ENCODE measurements at places on chromosomes 16 and 17.

- no peak for DNase-seq
These were observed 142.6 kb downstream of the KATNIP start for GRCh38 chr16:27692576-27692975.

DNA sequence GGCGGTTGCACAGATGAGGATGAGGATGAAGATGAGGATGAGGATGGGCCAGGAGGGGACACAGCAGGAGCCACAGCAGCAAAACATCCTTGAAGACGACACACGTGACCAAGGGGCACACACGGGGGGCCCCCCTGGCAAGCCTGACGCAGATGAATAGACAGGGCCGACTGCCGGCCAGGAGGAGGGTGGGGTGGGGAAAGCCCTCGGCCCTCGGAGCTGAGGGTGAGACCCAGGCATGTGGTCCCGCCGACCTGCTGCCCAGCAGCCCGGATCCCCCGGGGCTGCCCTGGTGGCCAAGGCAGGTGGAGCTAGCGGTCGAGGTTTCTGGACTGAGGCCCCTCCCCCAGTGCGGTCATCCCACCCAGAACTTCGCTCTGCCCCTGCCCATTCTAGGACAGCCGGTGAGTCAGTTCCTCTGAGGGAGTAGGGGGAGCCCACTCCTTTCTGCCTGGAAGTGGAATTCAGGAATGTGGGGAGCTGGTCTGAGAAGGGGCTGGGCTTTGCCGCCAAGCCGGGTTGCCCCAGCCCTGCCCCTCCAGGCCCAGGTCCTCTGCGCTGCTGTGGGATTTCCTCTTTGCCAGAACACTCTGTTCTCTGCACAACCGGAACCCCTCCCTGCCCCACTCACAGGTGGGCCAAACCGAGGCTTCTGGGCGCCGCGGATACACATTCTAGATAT, 9.9 kb downstream of the CYGB start:
- no peak for DNase-seq

- no peak for DNase-seq
These were observed 75.5 kb upstream of the TBX2 start for GRCh38 chr17:61323909-61324868.

- no peak for DNase-seq
These were observed 91.4 kb upstream of the DYNLRB2 start for GRCh38 chr16:80449392-80449791.

GRCh38 chr17:2933606-2934005, 129.8 kb downstream of the OR1D5 start:
- no peak for DNase-seq

DNA sequence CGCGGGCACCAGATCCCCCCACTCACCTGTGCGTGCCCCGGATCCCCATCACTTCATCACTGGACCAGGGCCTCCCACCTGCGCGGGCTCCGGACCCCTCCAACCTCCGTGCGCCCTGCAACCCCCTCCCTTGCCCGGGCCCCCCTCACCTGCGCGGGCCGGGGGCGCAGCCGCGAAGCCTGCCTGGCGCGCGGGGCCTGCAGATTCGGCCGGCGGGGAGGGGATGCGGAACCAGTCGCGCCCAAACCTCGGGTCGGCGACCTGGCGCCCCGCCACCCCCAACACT, 202 bp downstream of the CEP131 start:
- DNase-seq, result no peak

DNA sequence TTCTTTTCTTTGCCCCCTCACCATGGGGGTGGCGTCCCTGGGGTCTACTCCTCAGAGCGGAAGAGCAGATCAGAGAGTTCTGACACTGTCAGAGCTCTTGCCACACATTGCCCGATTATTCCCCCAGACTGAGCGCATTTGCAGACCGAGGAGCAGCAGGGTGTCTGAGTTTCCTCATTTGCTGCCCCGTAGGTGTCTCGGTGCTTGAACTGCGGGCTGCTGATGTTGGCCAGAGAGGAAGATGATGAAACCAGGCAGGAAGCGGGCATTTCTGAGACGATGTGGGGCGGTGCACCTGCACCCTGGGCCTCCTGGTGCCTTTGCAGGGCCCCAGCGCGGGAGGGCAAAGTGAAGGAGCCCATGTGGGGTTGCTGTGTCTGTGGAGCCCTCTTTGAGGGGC, 55.2 kb downstream of the ARSG start:
- peak; percentile 45 for DNase-seq

GRCh38 chr17:52207796-52208195, 49.3 kb upstream of the CA10 start:
- no peak for DNase-seq

DNA sequence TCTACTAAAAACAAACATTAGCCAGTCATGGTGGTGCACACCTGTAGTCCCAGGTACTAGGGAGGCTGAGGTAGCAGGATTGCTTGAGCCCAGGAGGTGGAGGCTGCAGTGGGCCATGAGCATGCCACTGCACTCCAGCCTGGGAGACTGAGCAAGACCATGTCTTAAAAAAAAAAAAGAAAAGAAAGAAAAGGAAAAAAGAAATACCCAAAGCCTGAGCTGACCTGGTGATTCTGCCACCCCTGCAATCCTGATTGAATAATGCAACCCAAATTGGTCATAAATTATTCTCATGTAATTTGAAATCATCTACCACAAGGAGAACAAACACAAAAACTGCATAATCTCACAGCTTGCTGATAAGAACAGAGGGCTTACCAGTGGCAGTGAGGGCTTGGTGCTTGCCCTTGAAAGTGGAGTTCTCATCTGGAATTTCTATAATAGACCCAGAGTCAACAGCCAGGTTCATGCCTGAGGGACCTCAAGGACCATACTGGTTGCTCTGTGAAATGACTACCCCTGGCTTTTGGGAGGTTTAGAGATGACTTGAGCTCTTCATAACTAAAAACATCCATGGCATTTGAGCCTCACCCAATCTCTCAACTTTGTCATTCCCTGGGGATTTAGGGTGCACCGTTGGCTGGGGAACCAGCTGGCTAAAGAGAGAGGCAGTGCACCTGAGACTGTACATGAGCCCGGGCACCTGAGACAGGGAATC, 35.4 kb upstream of the TMC5 start:
- no peak for DNase-seq

GRCh38 chr17:7591596-7591995, 1.7 kb upstream of the SOX15 start:
- DNase-seq, result no peak

- no peak for DNase-seq
These were observed 398.8 kb downstream of the HS3ST3B1 start for GRCh38 chr17:14699574-14700185.

- no peak for DNase-seq
These were observed 666 bp upstream of the METTL9 start for GRCh38 chr16:21598701-21599121.
